ENCODE measurements at places on chromosomes 11 and 22. TPM values are rescaled to one million over a fixed set of nuclear protein-coding genes. Genes with fewer than 3 reads are reported as not detected.

- DNase-seq, result no peak
Measured at GRCh38 chr11:128331317-128331716, 256.0 kb downstream of the ETS1 start.

GRCh38 chr11:12991426-12991825, 17.7 kb upstream of the RASSF10 start:
- no peak for DNase-seq

DNA sequence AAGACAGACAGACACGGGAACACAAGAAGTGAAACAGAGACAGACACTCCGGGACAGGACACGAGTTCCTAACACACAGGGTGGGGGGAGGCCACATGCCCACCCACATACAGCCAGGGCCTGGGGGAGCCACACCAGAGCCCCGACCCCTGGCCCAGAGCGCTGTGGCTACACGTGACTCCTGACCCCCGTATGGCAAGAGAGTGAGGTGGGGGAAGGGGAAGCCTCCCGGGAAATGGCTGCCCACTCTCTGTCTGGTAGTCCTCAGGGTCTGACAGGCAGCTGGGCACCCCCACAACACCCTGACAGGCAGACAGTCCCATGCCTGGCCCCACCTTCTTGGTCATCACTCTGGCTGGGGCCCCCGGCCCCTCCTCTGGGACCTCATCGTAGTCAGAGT, 38.6 kb upstream of the PDE2A start:
- no peak for DNase-seq

DNA sequence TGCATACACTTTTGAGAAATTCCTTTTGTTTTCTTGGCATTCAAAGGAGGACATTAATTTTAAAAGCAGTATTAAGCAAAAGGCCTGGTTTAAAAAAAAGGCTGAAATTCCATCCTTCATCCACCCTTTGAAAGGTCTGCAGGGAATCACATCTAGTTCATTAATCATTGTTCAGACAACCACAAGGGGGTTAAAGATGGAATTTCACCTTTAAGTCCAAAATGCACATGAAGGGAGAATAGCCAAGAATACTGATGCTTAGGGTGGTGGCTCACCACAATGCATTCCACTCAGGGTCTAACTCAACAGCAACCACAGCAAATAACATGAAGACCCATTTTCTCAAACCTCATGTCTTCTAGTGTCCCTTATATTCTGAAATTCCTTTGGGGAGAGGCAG, 256.9 kb downstream of the CADM1 start:
- no peak for DNase-seq

DNA sequence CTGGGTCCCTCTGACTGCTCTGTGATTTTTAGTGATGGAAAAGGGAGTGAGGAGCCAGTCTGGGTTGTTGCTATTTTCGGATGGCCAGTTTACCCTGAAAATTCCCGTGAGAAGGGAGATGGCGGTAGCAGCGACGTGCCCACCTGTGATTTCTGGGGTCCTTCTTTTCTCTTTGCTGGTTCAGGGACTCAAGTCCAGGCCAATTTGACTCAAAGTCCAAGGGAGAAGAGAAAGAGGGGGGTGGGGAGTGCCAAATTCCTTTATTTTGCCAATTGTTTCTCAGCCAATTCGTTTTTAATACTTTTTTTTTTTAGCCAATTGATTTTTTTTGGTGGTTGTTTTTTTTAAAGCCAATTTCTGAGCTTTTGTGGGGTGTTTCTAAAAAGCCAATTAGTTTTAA, 6.9 kb downstream of the IGF2 start:
- DNase-seq, result no peak

DNA sequence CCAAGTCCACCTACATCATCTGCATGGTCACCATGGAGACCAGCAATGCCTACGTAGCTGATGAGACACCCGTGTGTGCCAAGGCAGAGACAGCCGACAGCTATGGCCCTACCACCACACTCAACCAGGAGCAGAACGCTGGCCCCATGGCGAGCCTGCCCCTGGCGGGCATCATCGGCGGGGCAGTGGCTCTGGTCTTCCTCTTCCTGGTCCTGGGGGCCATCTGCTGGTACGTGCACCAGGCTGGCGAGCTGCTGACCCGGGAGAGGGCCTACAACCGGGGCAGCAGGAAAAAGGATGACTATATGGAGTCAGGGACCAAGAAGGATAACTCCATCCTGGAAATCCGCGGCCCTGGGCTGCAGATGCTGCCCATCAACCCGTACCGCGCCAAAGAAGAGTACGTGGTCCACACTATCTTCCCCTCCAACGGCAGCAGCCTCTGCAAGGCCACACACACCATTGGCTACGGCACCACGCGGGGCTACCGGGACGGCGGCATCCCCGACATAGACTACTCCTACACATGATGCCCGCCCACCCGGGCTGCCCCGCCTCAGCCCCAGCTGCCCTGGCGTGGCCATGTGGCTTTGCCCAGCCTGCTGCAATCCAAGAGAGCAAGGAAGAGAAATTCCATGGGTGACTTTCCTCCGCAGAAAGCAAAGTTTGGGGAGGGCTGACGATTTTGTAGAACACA, 48.0 kb downstream of the MACROD1 start:
- no peak for DNase-seq

- DNase-seq, result no peak
Measured at GRCh38 chr11:113840932-113841664, 34.3 kb downstream of the USP28 start.

DNA sequence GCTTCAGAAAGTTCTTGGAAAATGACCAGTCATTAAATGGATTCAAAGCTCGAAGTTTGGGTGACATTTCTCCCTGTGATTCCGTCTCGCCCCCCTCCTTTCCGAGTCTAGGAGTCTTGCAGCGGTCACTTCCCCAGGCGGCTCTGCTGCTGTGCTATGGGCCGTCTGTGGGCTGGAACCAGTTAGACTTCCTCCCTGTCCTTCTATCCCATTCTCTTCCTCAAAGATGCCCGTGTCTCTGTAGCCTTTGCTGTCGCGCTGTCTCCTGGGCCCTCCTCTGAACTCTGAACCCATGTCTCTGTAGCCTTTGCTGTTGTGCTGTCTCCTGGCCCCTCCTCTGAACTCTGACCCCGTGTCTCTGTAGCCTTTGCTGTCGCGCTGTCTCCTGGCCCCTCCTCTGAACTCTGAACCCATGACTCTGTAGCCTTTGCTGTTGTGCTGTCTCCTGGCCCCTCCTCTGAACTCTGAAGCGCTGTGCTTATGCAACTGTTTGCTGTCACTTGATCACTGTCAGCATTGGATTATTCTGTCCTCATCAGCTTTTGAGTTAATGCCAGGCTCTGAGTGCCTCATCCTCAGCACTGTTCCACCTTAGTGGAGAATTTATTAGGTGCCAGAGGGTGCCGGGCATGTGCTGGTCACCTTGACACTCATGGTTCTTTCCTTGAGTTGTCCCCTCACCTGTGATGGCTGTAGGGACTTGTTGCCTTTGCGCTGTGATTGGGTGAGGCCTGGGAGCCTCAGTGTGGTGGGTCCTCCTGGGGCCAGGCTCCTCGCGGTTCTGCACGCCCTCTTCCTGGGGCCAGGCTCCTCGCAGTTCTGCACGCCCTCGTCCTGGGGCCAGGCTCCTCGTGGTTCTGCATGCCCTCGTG, 173.3 kb downstream of the TBC1D22A start:
- DNase-seq, result peak; percentile 85

DNA sequence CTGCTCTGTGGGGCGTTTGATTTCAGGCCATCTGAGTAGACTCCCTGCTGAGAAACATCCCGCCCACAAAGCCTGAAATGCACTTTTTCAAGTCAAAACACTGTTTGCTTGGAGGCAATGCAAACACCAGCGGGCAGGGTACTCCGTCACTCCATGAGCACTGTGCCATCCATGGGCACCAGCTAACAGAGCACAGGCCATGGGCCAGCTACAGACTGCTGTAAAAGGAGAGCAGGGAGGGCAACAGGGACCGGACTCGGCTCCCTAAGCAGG, 16.6 kb upstream of the EFCAB6 start:
- no peak for DNase-seq

DNA sequence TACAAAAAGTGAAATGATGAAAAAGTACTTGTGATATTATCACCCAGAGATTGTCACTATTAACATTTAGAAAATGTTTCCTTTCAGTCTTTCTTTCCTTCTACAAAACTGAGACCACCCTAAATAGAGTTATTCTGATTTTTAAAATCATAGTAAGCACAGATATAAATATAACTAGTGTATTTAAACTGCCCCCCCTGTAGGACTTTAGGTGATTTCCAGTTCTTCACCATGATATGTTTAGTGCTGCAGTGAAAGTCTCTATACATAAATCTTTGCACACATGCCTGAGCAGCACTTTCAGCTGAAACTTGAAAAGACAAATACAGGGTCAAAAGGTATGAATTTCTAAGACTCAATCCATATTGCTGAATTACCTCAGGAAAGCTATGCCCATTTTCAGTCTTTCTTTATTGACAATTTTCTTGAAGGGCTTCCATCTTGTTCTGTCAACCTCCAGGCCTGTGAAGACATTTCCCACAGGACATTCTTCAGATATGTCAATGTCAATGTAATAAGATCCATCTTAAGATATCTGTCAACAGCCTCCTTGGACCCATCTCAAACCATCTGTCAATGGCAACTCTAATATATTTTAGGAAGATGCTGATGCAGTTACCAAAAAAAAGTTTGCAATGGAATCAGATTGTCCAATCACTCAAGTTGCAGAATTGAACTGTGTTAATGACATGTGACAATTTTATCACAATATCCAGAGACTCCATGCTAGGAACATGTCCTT, 30.8 kb upstream of the LDLRAD3 start:
- no peak for DNase-seq

GRCh38 chr11:66934950-66935779, 23.0 kb downstream of the PC start:
- DNase-seq, result peak; percentile 80

DNA sequence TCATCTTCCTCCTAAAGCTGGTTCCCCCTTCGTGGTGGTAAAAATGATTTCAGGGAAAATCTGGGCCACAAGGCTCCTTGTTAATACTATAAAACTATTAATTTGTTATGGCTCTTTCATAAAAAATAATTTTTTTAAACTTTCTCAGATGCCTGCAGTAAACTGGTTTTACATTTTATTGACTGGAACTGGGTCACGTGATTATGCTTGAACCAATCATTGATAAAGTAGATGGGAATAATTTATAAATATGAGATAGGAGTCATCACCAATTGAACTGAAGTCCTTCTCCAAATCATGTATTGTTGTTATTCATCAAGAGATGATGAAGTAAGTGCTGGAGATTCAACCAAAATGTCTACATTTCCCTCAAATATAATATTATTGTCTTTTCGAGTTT, 138.4 kb downstream of the SLC17A6 start:
- DNase-seq, result no peak

GRCh38 chr11:73480677-73481076, 104.5 kb downstream of the RELT start:
- DNase-seq, result no peak

The SART1 gene
- total RNA-seq, result 47.1 TPM

The CAPRIN1 gene
- 263 TPM for total RNA-seq

The OR8D1 gene
- not detected for total RNA-seq

The OLFML1 gene
- not detected for total RNA-seq

The BUD13 gene
- 19.9 TPM for total RNA-seq

The HIPK3 gene
- total RNA-seq, result 16.7 TPM

The HMOX1 gene
- total RNA-seq, result not detected
